NCI-H1930 (cell line): ENCODE measurements at places on chromosomes 3 and 15.

DNA sequence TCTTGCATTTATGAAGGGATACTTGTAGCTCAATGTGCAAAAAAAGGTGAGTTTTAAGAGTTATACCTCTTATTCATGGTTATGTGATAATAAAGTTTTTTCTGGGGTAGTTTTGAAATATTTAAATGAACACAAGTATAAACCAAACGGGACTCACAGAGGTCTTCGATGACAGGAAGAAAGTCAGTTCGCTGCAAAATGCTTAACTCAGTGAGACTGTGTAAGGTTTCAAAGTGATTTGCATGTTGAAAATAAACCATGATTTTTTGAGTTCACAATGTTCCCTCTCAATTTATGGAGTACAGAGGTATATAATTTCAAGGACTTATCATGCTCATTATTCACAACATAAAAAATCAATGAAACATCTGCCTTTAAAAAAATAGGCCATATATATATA, 36.3 kb upstream of the MYH15 start:
- DNase-seq: no peak

DNA sequence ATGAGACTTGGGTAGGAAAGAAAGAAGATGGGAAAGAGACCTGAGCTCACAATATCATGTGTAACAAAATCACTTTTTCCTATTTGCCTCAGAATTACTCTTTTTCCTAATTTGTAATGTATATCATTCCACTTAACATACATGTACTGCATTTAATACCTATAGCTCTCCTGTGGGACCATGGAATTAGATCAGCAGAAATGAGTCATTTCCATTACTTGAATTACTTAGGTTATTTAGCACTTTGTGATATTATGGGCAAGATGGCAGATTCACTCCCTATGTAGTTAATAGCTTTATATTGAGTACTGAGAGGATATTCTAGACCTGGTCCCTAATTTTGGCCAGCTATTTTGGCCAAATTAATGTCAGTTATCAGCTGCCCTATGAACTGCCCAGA, 70.5 kb downstream of the ZNF609 start:
- no peak for DNase-seq

GRCh38 chr3:28745436-28745835, 396.8 kb upstream of the AZI2 start:
- no peak for DNase-seq

- DNase-seq: no peak
Measured at GRCh38 chr15:92653366-92653765, 2.2 kb downstream of the FAM174B start.

- no peak for DNase-seq
Measured at GRCh38 chr3:7695049-7695448, 806.6 kb upstream of the LMCD1 start.

DNA sequence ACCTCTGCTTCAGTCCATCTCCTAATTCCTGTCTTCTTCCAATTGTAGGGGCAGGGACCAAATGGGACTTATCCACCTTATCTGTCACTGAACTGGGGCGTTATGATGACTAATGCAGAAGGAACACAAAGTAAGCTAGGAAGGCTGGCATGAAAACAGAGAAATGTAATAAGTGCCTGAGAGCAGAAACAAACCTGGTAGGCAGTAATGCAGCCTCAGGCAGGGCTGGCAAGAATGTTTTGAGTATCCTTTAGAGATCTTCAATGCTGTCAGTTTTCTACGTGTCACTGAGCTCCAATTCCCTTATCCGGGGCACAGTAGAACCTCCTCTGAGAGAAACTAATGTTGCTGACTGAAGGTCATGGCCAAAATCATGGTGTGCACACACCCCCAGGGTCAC, 246.2 kb upstream of the TBL1XR1 start:
- no peak for DNase-seq
